ENCODE measurements at places on chromosomes 7 and 10.
A peak's percentile ranks its signal among the peaks of the same experiment; 100 is the strongest.

DNA sequence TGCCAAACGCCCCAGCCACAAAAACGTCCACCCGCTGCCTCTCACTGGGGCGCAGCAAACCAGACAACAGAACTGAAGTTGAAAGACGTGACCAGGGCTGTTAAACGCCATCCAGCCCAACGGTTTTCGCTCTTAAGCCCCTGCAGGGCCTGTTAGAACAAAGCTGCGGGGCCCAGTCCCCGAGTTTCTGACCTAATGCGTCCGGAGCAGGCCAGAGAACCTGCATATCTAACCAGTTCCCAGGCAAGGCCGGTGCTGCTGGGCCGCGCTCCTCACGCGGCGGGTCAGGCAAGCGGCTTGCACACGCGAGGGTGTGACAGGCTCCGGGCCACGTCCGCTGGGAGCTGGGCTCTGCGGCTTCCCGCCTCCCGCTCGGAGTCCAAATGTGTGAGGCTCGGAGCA is 87.0 kb downstream of the PTPRN2 start:
- DNase-seq = peak; percentile 74

- DNase-seq = no peak
These were observed 17.6 kb upstream of the SCIN start for GRCh38 chr7:12552876-12553275.

- DNase-seq = peak; percentile 10
These were observed 34.3 kb downstream of the AOAH start for GRCh38 chr7:36690041-36690440.

DNA sequence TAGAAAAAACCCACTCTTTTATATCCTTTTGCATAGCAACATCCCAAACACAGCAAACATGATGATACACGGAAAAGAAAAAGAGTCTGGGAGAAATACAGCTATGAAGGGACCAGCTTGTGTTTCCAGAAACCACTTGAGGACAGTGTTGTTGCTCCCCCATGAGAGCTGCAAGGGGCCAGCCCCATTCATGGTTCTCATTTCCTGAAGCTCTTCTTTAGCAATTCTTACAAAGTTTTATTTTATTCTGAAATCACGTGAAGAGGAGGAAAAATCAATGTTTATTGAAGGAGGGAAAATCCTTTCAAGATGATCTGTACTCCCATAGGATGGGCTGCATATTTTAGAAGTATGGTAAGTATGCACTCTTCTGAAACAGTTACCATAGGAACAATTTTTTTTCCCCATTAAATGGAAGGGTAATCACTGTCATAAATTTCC is 17.5 kb upstream of the PRTFDC1 start:
- no peak for DNase-seq

DNA sequence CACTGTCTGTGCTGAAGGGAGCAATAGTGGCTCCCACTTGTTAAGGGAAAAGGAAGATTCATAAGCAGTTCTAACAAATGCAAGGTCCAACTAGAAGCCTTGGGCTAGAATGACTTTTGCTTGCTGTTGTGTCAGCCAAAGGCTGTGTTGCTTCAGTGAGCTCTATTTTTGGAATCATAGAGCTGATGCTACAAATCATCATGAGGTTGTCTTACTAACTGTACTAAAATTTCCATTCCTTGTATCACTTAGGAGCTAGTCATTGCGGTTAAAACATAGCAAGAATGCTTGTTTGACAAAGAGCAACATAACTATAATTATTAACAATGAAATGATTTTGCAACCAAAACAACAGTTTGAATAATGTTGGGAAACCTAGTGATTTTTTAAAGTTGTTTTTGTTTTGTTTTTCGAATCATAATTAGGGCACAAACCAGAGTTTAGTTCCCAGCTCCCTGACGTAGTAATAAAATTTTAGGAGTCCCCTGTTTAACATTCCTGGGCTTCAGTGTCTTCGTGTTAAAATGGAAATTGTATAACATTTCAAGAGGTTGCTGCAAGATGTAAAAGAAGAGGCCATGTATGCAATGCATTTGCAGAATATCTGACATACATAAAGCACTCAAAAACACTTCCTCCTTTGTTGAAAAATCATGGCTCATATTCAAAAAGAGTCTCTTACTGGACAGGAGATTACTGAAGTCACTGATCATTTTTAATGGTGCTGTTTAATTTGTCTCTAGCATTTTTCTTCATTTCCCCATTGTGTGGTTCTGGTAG is 183.4 kb downstream of the MACC1 start:
- DNase-seq = no peak

DNA sequence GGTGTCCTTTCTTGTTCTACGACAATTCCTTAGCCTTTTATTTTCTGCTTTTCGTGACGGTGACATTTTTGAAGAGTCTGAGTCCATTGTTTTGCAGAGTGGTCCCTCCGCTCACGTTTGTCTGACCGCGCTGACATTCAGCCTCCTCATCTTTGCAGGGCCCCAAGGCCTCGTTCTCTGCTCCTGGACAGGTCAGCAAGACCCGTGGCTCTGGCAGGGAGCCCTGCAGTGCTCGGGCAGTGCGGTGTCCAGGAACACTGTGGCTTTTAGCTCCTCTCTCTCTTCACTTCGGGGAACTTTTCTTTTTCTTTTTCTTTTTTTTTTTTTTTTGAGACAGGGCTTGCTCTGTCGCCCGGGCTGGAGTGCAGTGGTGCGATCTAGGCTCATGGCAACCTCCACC is 142.5 kb downstream of the DNAJB6 start:
- DNase-seq = no peak

DNA sequence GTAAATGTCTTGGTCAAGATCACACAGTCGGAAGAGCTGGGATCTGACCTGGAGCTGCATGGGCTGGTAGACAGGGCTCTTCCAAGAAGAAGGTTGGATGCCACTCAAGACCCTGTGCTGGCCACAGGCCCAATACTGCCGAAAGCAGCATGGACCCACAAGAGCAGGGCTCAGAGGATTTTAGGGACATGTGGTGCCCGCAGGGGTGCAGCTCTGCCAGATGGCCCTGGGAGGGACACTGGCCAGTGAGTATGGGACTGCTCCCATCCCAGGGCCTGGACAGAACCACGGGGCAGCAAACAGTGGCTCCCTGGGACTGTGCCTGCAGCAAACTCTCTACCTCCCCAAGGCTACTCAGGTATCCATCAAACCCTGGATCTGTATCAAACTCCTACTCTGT is 12.4 kb downstream of the MAT1A start:
- no peak for DNase-seq

DNA sequence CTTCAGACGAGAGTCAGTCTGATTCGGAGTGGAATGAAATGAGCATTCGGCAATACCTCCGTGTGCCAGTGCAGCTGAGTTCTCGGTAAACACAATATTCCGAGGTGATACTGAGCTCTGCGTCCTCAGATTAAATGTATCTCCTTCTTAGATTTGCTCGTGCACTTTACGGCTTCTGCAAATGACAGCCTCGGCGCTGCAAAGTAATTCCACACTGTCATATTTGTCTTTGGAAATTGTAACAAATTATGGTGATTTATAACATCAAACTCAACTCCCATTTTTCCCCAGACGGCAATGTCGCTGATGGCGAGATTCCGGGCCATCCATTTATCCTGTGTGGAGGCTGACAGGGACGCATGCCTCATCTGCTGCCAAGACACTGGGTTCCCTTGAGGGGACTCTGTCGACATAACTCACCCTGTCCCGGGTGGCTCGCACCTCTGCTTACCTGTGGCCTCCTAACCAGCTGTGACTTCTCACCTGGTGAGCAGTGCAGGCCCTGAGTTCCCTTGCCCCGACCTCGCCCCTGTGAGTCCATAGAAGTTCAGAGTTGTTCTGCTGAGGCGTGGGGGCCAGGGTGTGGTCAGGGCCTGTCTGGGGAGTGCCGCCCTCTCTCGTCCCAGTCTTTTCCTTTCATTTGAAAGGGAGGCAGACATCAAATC is 201.9 kb downstream of the ADARB2 start:
- DNase-seq = no peak

DNA sequence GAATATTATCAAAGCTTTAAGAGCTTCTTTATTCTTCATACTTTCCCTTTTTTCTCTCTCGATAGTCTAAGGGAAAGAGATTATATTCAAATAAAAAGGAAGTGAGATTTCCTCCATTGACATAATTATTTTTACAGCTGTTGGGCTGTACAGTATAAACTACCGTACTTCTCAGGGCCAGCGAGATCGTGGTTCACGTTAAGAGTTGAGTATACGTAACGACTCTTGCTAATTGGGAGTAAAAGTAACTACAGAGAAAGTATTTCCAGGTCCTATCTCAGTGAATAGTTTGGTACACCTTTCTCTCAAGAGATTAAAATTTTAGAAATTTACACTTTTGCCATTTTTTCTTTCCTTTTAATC is 57.8 kb downstream of the INPP5F start:
- DNase-seq = no peak

DNA sequence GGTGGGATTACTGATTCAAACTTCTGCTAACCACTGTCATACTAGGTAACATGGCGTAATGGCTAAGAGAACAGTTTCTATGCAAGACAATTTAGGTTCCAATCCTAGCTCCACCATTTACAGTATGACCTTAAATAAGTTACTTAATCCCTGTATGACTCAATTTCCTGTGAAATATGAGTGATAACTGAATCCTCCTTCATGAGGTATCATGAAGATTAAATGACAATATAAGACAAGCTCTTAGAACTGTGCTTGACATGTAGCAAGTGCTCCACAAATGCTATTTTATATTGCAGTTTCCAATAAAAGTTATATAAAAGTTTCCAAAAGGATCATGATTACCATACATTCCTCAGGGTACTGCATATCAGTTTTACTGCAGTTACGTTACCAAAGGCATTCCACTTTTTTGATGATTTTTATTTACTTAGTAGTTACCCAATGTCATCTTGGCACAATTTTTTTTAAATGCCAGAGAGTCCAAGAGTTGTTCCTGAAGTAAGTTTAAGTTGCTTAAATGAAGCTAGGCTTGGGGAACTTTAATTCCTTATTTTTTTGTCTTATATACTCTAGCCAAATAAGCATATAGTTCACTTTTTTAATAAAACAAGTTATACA is 7.1 kb downstream of the DOCK4 start:
- no peak for DNase-seq

- no peak for DNase-seq
These were observed 10.4 kb downstream of the NFE2L3 start for GRCh38 chr7:26162431-26162830.

DNA sequence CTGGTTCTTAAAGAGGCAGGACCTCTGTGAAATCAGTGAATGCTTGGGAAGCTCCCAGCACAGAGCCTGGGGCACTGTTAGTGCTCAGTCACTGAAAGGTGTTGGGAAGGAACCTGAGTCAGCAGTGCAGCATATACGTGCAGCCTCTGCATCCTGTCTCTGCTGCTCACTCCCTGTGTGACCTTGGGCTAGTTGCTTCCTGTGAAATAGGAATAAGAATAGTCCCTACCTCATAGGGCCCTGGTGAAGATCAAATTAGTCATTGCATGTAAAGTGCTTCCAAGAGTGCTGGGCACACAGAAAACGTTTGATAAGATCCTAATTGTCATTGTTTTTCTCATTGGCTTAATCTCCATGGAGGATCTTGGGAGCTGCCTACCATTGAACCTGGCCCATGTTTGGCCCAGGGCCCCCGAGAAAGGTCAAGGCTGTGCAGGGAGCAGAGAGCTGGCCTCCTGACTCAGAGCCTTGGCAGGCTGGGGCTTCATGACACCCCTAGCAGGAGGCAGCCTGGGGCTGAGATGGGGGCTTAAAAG is 73.3 kb upstream of the COL13A1 start:
- no peak for DNase-seq

- no peak for DNase-seq
These were observed 85.4 kb downstream of the KCNMA1 start for GRCh38 chr10:77552252-77552651.

GRCh38 chr10:47370878-47371277 is 13.2 kb downstream of the ZNF488 start:
- DNase-seq = no peak

- DNase-seq = no peak
These were observed 780.3 kb upstream of the C7orf33 start for GRCh38 chr7:147810269-147810668.

GRCh38 chr10:63591600-63592379 is 70.6 kb downstream of the REEP3 start:
- DNase-seq = no peak

- no peak for DNase-seq
These were observed 3.0 kb upstream of the BUB3 start for GRCh38 chr10:123150986-123151736.

GRCh38 chr7:2354939-2355704 is 495 bp downstream of the EIF3B start:
- DNase-seq = no peak

DNA sequence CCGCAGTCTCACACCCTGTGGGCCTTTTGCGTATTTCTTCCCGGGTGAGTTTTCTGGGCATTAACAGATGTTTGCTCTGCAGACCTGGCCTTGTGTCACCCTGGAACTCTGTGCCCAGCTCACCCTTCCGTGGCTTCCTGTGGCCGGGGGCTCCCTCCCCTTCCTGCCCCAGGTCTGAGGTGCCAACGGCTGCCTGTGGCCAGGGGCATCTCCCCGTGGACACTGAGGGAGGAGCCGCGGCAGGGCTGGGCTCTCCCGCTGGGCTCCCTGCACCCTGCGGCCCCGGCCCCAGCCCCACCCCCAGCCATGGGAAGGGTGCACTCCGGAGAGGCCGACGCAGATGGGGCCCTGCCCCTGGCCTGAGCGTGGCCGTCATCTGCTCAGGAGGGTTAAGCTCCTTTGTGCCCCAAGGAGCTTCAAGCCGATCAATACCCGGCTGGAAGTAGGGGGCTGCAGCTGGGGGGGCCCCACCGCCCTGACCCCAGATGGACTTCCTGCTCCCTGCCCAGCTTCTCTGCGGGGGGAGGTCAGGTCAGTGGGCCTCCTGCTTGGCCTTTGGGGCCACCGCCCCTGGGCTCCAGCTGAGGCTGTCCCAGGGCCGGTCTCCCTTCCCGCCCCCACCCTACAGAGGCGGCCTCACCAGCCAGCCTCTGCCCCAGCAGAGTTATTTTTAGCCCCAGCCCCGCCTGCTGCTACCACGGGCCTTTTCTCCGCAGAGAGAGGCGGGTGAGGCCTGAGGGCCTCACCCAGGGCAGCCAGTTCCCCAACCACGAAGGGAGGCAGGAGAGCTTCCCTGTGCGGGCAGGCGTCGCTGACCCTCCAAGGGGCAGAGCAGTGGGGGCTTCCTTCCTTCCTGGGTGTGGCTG is 24.2 kb downstream of the PWWP2B start:
- no peak for DNase-seq

DNA sequence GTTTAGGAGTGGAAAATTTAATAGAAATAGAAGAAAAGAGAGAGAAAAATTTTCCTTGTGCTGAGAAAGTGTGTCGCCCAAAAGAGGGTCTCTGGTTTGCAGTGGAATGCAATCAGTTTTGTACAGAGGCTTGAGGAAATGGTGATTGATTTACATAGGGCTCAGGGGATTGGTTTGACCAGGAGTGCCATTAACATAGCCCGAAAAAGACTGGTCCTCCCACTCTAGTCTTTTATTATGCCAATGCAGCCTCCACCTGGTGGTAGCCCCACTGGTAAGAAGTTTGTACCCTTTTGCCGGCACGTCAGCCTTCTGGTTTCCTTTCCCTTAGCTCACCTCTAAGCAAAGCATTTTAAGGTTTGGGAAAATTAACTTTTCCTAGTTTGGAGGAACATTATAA is 885.3 kb downstream of the XPNPEP1 start:
- DNase-seq = no peak

GRCh38 chr7:125119559-125120115 is 190.0 kb upstream of the POT1 start:
- no peak for DNase-seq
